ENCODE measurements at places on chromosomes 13 and 19. TPM values are rescaled to one million over a fixed set of nuclear protein-coding genes. Genes with fewer than 3 reads are reported as not detected.
A peak's percentile ranks its signal among the peaks of the same experiment; 100 is the strongest.

DNA sequence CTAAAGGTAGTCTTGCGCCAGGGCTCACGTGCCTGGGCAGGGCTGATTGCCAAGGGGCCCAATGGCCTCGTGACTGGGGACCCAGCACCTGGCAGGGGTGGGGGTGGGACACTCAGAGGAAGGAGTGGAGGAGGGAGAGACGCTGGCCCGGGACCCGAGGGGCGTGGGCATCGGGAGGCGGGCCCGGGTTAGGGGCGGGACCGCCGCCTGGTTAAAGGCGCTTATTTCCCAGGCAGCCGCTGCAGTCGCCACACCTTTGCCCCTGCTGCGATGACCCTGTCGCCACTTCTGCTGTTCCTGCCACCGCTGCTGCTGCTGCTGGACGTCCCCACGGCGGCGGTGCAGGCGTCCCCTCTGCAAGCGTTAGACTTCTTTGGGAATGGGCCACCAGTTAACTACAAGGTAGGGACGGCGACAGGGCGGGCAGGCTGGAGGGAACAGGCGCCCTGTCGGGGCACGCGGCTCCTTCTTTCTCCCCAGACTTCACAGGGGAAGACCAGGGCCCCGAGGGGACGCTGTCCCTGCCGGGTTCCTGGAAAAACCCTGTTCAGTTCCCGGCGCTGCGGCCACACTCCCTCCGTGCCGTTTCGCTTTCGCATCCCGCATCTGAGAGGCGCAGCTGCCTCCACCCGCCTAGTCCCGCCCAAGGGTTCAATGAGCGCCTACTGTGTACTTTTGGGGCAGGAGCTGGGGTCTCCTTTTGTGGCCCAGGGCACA lies at the start of gene IFI30:
TSS of gene IFI30 (plus strand) at position 242 of the 717 bp plus-strand sequence. CDS start at position 271, 29 bp downstream.
- DNase-seq: no peak

DNA sequence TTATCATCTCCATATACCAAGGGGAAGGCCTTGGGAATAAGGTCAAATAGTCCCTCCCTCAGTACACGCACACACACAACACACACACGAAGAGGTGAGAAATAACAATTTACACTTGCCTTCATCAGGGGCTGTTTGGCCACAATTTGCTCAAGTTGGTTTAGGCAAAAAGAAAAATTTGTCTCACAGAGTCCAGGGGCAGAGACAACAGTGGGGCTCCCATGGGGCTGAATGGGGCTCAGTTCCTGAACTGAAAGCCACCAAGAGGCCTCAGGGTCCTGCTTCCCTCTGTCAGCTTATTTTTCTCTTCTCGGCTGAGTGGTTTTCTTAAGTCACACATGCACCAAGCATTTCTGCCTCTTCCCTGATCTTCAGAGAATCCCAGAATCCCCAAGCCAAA lies 35.5 kb downstream of the PCDH8 start:
- no peak for DNase-seq

DNA sequence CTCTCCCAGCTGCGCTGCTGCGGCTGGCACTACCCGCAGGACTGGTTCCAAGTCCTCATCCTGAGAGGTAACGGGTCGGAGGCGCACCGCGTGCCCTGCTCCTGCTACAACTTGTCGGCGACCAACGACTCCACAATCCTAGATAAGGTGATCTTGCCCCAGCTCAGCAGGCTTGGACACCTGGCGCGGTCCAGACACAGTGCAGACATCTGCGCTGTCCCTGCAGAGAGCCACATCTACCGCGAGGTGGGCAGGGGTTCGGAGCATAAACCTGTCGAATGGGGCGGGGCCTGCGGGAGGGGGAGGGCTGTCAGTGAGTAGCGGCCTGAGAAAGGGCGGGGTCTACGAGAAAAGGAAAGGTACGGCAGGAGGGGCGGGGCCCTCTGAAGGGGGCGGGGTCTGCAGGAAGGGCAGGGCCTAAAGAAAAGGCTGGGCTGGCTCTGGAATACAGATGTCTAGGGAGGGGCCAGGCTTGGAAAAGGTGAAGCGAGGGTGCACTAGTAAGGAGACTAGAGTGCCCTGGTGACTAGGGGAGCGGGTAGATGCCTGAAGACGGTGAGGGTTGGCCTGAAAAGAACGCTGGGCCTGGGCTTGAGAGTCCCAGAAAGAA lies 3.6 kb downstream of the CD37 start:
- peak; percentile 71 for DNase-seq

- DNase-seq: no peak
Measured at GRCh38 chr19:54790711-54791110, 12.7 kb upstream of the KIR2DL4 start.

The COX7A1 gene
- 1.6 TPM for total RNA-seq

Measured in foreskin keratinocyte (primary cell).